HFFc6 (cell line): ENCODE measurements at places on chromosomes 3 and 15. TPM values are rescaled to one million over a fixed set of nuclear protein-coding genes. Genes with fewer than 3 reads are reported as not detected.

RTP3 gene
- total RNA-seq = not detected in 3 replicates

RASGRP1 gene
- total RNA-seq = 0.30 to 0.67 TPM (median 0.38 TPM) in 3 replicates

DNAH12 gene
- 0.08 to 0.09 TPM in 2 of 3 replicates, not detected in the other for total RNA-seq

NCK1 gene
- 37.3 to 41.5 TPM (median 39.0 TPM) in 3 replicates for total RNA-seq

DNAJA4 gene
- 0.17 to 0.47 TPM (median 0.27 TPM) in 3 replicates for total RNA-seq

MASP1 gene
- total RNA-seq = 30.1 to 110 TPM (median 39.3 TPM) in 3 replicates

DNA sequence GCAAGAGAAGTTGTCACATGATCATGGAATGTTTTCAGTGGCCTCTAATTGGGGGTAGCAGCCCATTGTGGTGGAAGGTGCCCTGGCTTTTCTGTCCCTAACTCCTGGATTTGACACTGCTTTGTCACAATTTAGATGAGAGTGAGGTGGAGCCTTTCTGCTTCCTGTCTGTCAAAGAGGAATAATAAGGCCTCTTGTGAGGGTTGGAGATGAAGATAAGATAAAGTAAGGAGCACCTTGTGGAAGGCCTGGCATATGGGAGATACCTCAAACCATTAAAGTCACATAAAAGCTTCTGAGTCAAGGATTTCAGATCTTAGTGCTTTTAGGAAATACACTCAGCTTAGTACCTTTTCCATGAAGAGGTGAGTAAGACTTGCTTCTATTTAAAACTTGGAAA is 172.6 kb upstream of the FAM3D start:
- no peak for DNase-seq

DNA sequence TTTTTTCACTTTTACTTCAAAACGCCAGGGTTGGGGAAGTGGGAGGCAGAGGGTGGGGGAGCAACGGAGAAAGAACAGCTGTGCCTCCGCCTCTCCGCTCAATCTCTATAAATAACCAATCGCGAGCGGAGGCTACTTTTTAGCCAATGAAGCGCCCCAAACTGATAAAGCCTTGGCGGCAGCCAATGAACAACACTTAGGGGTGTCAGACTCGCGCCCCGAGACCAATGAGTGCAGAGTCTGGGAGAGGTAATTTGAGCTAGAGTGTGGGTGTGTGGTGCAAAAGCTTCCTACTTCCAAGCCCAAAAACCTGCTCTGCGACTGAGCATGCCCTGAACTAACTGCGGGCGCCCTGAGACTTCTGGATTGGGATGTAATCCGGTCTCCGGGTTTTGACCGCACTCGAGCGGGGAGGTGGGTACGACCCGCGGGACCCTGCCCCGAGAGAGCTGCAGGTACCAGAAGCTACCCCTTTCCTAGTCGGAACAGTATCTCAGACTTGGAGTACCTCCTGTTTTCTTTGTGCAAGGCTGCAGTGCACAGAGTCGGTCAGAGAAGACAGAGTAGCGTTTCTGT is 800 bp upstream of the RAP2B start:
- peak; percentile 100 for DNase-seq

DNA sequence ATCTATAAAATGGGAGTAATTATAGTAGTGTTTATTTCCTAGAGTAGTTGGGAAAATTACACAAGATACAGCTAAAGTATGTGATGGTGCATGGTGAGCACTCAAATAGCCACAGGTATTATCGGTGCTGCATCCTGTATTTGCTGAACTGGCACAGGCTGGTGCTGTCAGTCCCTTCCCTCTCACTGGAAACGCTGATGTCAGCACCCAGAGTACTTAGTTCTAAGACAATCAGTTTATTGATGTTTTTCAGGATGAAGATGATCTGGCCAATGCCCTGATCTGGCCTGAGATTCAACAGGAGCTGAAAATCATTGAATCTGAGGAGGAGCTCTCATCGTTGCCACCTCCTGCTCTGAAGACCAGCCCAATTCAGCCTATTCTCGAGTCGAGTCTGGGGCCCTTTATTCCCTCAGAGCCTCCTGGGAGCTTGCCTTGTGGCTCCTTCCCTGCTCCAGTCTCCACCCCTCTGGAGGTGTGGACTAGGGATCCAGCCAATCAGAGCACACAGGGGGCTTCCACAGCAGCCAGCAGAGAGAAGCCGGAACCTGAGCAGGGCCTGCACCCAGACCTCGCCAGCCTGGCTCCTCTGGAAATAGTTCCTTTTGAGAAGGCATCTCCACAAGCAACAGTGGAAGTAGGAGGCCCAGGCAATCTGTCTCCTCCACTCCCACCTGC is 49.7 kb downstream of the TMEM39A start:
- DNase-seq = no peak

GRCh38 chr15:90201130-90201943 is at the start of gene SEMA4B:
SEMA4B (plus strand) TSS chr15:90201330; CDS start chr15:90201579, 249 bp downstream.
- DNase-seq = no peak

DNA sequence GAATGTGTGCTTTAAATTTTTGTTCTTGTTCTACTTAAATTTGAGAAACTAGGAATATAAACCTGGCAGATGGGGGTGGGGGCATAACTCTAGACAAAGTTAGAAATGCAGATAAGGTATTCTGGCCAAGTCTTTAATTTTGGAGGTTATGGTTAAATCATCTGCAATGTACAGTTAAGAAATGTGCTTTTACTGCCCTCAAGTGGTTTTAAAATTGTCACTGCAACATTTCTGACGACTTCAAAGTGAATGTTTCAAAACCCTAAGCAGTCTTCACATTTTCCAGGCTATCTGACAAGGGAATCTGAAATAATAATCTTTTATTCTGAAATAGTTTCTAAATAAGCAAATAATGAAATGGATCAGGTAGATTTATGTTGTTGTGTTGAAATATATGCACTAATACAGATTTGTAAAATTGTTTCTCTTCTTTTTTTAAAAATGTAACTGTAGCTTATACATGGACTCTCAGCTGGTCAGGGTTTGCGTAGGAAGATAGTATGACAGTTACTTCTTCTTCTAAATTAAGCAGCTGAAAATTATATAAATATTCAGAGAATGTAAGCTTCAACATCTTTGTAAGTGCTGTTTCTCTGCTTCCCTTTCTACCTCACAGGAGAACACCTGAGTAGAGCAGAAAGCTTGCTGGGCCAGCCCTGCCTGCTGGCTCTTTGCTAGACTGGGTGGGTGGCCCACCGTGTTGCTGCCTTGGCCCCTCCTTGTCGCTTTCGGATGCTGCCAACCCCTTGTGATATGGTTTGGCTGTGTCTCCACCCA is 45.0 kb downstream of the SUCNR1 start:
- peak; percentile 52 for DNase-seq

- no peak for DNase-seq
These were observed 184.3 kb downstream of the P3H2 start for GRCh38 chr3:189936201-189936945.

GRCh38 chr15:91890614-91891013 is 37.1 kb downstream of the SLCO3A1 start:
- DNase-seq = peak; percentile 42

- DNase-seq = peak; percentile 48
These were observed 101.3 kb downstream of the DPH6 start for GRCh38 chr15:35444557-35445204.

- no peak for DNase-seq
These were observed 181.7 kb upstream of the MME start for GRCh38 chr3:154898443-154898842.

- peak; percentile 46 for DNase-seq
These were observed 7.2 kb downstream of the ACAN start for GRCh38 chr15:88810446-88810845.
